ENCODE measurements at places on chromosomes 2 and 18.
A peak's percentile ranks its signal among the peaks of the same experiment; 100 is the strongest.

DNA sequence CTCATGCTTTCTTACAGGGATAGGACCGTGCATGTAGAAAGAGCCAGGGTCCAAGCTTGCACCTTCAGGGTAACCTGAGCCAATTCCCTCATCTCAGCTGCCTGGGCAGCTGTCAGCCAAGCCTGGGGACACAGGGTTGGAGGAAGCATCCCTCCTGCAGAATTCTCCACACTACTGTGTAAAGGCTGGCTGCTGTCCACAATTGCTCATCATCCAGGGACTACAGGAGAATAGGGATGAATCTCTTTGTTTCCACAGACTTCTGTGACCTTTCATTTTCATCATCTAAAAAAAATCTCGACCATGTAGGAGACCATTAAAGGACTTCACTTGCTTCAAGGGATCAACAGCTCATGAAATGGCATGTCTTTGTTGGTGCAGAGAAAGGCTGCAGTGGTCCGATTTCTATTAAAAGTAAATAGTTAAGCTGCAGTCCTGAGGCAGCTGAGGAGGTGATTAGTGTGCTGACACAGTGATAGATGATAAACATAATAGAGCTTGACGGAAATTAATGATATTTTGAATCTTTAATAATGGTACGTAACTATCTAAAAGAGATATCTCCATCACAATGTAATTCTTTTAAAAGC is 74.4 kb upstream of the COPS8 start:
- DNase-seq = no peak

DNA sequence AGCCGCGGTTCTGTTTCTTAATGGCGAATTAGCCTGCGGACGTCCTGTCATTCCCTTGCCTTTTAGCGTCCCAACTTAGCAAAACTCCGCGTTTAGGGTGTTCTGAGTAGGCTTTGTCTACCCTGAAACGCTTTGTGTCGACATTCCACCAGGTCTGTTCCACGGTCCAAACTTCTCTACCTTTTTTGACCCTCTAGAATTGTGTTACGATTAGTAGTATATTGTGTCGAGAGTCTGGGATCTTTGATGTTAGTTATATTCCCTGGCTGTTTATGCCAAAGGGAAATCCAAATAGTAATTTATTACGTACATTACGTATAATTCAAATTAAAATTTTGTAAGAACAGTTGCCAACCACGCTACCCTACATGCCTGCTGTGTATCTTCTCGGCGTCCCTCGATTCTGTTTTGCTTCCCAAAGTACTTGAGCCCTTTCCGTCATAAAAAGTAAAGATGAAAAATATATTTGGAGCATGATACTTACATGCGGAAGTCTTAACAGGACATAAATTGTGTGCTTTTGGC is 495 bp upstream of the TTC32 start:
- no peak for DNase-seq

DNA sequence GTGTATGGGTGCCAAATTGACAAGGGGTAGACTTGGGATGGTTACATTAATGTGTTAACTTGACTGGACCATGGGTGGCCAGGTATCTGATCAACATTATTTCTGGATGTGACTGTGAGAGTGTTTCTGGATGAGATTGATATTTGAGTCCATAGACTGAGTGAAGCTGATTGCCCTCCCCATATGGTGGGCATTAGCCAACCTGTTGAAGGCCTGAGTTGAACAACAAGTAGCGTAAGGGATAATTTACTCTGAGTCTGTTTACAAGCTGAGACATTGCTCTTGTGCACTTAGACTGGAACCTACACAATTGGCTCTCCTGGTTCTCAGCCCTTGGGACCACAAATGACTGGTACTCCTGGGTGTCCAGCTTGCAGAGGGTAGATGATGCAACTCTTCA is 240.1 kb downstream of the ASXL3 start:
- DNase-seq = no peak

- peak; percentile 26 for DNase-seq
Observed at GRCh38 chr2:217289907-217290280, 430.0 kb upstream of the TNP1 start.

- no peak for DNase-seq
Observed at GRCh38 chr2:229401171-229401865, 130.2 kb upstream of the PID1 start.

DNA sequence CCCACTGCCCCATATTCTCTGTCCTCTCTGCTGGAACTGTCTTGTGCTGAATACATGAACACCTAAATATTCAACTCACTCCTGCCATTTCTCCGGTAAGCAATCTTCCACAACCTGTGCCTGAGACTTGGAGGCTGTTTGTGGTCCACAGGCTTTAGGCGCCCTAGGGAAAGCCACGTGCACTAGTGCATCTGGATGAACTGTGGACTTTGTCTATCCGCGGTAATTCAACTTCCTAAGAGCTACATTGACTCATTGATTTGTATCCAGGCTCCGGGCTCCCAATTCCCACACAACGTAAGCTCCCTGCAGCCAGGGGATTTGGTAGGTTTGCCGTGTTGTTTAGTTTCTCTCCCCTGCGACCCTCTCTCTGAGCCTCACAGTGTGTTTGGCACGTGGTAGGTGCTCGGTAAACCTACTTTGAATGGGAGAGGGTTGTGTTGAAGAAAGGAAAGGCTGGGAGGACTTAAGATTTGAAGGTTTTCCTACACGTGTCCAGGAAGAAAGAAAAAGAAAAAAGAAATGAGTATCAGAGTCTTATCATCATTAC is 718.2 kb downstream of the DPP10 start:
- DNase-seq = no peak

DNA sequence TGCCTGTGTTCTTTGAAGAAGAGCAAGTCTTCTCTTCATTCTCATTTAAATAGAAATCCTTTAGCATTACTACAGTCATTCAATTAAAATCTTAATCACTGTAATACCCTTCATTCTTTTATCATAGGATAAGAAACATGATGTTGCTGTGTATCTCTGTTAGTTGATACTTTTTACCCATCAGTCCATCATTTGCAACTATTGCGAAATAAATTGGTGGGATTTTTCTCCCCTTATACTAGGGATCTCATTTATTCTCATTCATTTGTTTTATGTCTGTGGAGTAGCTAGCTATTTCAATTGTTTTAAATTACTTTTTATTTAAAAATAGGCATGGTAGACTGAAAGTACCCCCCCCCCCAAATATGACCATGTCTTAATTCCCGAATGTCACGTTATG is 235.3 kb downstream of the KIAA1328 start:
- DNase-seq = no peak

- no peak for DNase-seq
Observed at GRCh38 chr2:232276733-232277313, 101.7 kb upstream of the ALPP start.

DNA sequence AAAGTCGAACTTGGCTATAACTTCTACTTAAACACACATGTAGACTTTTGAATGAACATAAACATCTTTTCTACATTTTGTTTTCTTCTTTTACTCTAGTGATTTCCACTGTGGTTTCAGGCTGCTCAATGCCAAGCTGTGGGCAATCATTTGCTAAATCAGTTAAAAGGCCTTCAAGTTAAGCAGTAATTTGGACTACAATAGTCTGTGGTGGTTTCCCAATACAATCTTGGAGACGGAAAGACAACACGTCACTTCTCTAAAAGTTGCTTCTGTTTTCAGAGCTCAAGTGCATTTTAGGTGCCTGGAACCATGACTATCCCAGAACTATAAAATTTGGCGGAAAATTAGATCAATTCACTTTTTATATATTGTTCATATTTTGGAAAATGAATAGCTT is 69.4 kb downstream of the TXNL1 start:
- no peak for DNase-seq

DNA sequence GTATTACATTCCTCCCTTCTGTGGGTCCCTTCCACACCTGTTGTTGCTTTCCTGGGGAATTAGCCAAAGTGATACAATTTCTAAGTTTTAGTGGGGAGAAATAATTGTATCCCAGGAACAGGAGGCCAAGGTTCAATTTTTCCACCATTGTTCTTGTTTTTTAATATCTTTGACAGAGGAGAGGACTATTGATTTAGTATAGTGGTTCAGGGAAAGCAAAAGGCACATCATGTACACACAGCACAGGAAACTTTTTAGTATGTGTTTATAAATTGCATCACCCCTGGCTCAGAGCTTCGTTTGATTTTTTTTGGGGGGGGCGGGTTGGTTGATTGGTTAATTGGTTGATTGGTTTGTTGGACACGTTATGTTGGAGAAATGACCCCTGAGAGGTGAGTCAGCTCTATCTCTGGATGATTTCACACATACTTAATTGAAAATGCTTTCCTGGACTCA is 431.6 kb downstream of the PID1 start:
- no peak for DNase-seq

DNA sequence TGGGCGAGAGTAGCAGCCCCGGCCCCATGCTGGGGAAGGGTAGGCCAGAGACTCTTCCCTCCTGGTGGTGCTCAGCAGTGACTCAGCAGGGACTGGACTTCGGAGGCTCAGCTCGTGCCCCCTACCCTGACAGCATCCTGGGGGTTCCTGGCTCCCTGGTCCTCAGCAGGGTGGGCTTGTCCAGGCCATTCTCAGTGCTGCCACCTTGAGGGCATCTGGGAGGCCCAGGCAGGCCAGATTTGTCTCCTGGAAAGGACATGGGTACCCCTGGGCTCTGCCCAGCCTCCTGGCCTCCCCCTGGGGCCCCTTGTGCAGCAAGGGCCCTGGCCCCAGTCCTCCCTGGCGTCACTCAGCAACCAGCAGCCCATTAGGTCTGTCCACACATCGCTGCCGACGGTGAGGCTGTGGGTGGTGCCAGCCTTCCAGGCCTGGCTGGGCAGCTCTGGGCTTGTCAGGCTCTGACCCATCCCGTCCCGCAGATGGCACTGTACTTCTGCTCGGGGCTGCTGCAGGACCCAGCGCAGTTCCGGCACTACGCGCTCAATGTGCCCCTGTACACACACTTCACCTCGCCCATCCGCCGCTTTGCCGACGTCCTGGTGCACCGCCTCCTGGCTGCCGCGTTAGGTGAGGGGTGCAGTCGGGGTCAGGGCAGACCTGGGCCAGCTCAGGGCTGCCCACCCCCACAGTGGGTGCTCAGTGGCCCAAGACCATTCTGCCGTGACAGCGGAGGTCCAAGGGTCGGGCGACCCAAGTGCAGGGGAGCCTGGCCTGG is 45.0 kb upstream of the ALPP start:
- peak; percentile 26 for DNase-seq

- DNase-seq = peak; percentile 73
Observed at GRCh38 chr18:26460449-26461091, 87.8 kb downstream of the KCTD1 start.

GRCh38 chr2:168816369-168816768 is 13.9 kb downstream of the NOSTRIN start:
- no peak for DNase-seq

DNA sequence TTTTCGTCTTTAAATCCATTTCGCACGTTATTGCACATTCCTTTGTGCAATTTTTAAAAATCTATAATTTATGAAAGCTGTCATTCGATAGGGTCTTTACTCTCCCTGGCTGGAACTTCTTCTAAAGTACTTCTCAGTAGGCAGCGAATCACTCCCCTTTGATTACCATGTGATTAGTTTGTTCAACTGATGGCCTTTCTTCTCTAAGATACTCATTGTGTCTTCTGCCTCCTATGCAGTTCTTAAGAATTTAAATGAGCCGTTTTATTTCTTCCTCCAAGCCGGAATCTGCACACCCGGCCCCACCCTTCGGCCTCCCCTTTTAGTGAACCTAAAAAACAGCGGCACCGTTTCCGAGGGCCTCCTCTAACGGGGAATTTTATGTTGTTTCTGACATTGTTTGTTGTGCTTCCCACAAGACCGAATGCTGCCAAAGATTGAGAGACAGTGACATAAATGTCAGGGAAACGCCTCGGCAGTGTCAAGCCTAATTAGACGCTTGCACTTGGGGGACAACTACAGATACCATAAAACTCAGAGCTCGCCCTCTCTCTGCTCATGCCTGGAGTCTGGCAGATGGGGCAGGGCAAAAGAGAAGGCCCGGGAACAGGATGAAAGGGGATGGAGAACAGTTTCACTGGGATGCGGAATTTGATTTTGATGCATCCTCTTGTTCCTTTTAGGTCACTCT is 255.3 kb downstream of the BCL11A start:
- no peak for DNase-seq

DNA sequence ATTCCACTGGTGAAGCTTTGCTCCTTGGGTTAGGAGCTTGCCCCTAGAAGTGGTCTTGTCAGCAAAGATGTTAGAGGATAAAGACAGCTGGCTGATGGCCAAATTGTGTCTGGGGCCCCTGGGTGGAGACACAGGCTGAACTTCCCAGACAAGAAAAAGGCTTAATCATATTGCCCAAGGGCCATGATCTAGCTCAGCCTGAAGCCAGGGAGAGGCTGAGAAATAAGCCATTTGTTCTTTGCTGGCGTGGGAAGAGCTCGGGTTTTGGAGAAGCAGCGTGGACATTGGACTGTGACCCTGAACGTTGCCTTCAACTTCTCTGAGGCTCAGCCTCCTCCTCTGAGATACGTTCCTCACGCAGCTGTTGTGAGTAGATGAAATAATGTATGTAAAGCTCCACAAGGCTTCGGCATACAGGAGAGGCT is 153.0 kb downstream of the ZFP36L2 start:
- peak; percentile 72 for DNase-seq

- no peak for DNase-seq
Observed at GRCh38 chr18:34458410-34458977, 233.8 kb upstream of the NOL4 start.

- peak; percentile 66 for DNase-seq
Observed at GRCh38 chr2:119389615-119390306, 23.0 kb downstream of the DBI start.

DNA sequence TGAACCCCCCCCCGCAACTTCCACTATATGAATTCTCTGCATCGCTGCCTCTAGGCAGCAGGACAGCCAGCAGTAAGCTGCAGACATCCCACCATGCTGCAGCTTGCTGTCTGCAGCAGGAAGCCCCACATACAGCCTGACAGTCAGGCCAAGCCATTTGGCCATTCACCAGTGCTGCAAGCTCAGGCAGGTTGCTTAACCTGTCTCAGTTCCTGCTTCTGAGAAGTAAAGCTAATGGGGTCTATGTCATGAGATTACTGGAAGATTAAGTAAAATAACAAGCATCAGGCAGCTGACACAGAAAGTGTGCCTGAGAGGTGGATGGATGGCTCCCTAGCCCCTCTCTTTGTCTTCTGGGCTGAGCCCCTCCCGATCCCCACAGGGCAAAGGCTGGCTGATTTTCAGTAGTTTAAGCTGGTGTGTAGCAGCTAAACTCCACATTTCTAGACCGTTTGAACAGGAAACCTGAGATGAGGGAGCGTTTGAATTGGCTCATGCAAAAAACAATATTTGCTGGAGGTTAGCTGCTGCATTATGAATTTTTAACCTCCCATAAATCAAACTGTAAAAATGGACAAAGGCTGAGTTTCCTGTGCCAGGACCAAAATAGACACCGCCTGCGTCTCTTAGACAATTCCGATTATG is 193.8 kb upstream of the ARL4C start:
- DNase-seq = no peak

GRCh38 chr18:13583576-13584550 is 142.5 kb downstream of the FAM210A start:
- no peak for DNase-seq

DNA sequence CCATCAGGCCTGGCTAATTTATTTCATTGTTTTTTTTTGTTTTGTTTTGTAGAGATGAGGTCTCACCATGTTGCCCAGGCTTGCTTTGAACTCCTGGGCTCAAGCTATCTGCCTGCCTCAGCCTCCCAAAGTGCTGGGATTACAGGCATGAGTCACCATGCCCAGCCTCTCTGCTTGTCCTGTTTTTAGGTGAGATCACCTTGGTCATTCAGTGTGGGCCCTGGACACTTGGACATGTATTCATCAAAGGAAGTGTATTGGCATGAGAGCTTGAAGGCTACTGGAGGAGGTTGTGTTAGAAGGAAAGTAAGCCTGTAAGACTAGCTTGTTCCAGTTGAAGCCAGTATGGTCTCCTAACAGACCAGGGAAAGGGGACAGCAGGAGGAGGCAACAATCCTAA is 229.2 kb upstream of the RGPD4 start:
- DNase-seq = no peak

Data from left ventricle myocardium superior (tissue), 1 donor.